ENCODE measurements at places on chromosomes 6 and 20.

GRCh38 chr6:146337376-146337775 is 206.3 kb upstream of the RAB32 start:
- DNase-seq, result no peak

DNA sequence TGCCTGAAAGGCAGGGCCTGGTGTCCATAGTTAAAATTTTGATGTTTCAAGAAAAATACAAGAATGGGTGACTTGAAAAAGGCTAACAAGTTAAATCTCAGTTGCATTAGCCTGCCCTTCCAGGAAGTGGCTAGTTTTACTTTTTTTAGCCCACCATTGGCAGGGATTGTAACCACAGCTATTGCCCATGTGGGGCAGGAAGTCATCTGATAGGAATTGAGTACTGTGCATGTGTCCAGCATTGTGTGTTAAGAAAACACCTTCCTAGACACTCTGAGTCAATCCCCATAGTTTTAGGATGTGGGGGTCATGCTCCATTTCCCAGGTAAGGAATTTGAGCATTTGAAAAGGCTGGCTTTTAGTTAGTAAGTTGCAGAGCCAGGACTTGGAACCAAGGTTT is 26.9 kb downstream of the LYRM2 start:
- no peak for DNase-seq

GRCh38 chr20:20202768-20203167 is 150.4 kb downstream of the CFAP61 start:
- no peak for DNase-seq

DNA sequence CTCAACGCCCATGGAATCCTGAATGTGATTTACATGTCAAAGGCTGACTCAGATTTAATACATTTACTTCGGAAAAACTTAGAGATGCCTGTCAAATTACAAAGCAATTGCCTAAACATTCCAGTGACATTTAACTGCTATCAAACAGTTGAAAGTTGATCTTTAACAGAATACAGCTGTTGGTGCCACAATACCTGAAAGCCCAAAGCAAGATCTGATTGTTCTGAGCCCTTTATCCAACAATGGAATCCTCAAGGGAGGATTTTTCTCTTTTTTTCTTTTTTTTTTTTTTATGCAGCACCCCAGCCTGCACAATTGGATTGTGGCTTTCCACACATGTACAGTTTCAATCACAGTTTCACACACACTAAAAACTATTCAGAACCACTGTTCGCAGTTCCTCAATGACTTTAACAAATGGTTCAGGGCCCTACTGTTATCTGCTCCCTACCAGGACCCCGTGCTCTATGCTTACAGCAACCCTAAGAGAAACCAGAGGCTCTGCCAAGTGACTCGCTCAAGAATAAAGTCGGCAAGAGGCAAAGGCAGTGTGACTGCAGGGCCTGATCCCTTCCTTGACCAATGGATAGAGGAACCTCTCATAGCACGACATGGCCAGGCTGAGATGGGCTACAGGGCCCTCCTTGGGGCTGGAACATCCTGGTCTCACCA is 33.3 kb downstream of the EPB41L2 start:
- DNase-seq, result no peak

DNA sequence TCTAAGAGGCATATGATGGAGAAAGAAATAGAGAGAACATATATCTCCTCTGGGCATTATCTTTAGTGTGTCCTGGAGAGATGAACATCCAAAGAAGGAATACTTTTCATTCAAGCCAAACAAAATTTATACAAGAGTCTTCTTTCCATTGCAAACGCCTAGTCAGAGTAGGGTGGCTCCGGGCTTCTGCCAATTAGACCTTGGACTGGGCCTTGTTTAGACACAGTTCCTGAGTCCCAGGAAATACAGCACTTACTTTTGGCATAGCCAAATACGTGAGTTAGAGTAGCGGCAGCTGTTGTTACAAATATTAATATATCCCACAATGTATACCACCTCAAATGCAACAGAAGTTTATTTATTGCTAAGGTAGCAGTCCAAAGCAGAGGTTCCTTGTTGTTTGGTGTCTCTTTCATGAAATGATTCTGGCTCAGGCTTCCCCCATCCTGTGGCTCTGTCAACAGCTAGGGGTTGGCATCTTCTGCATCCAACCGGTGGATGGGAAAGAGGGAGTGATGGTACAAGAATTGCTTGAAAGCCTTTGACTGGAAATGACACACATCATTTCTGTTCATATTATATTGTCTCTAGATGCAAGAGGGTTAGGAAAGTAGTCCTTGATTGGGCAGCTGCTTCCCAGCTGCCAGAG is 148.0 kb upstream of the SPACA1 start:
- no peak for DNase-seq

DNA sequence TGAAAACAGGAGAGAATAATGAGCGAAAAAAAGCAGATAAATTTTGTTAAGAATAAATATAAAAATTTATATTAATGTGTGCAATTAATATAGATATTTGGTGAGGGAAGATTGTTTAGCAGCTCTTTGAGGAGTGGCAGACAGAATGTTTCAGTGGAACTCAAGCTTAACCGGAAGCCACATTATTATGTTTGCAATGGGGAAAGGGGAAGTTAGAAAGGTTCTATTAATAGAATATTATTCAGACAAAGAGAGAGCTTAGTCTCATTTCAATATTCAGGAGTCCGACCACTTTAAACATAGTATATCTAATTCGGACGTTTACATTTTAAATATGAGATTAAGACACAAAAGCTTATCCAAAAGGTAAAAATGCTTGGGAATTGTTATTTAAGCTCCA is 81.6 kb upstream of the KHDRBS2 start:
- DNase-seq, result no peak

DNA sequence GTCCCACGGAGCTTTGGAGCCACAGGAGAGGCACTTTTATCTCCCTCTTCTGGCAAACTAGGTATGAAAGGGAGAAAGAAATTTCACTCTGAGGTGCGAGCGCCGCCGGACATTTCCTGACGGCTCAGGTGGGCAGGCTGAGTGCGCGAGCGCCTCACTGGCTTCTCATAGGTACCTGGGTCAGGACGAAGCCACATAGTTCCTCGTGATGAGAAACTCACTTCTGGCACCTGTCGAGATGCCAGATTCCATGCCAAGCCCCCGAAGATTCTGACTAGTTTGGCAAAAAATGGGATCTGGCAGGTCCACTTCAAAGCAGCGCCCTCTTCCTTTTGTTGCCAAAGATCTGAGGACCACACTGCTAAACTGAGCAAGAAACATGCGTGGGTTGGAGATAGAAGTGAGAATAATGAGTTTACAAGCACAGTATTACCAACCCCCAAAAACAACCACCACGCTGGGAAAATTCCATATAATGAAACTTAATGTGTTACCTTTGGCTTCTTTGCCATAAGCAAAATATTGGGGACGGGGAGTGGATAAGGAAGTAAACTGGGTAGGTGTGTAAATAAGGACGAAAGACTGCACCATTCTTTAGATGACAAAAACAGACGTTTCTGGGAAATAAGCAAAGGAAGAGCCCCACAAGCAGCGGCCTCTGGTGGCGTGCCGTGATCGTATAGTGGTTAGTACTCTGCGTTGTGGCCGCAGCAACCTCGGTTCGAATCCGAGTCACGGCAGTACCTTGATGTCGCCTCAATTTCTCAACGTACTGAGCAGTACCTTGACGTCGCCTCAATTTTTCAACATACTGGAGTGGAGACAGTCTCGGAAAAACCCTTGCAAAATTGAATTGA is 89.8 kb upstream of the PRSS16 start:
- DNase-seq, result peak; percentile 58

GRCh38 chr6:14889611-14890593 is 356.0 kb upstream of the JARID2 start:
- no peak for DNase-seq

GRCh38 chr20:52171025-52171424 is 20.6 kb downstream of the ZFP64 start:
- DNase-seq, result no peak

- DNase-seq, result no peak
Measured at GRCh38 chr20:1648101-1648500, 9.5 kb downstream of the SIRPG start.

GRCh38 chr6:44198684-44199083 is 18.0 kb upstream of the MYMX start:
- DNase-seq, result no peak

DNA sequence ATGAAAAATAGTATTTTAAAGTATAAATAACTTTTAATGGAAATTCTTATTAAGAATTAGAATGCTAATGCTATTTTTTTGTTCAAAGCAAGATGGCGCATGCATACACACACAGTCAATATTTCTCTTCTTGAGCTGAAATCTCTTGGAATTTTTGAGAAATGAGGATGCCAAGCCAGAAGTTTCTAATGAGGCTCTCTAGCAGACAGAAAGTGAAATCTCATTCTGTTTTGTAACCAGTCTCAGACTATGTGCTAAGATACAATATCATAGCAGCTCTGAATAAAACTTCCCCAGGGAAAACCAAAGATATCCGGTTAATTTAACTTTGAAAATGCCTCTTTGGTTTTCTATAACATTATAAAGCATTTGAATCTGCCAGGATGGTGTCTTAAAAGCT is 97.2 kb upstream of the HDAC2 start:
- DNase-seq, result no peak

Data from thyroid gland (tissue), 4 donors.